ENCODE measurements at places on chromosomes 6 and 20.

DNA sequence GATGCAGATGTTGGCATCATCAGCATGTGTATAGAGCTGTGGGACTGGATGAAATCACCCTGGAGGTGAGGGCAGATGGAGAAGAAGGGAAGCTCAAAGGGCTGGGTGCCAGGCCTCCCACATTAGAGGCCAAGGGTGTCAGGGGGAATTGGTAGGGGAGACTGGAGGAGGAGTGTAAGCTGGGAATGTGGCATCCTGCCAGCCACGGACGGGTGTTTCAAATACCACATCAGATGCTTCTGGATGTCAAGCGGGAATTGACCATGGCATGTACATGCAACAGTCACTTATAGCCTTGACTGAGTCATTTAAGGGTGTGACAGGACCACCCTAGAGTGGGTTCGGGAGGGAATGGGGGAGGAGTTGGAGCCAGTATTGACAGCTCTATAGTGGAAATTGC is 9.6 kb downstream of the ERGIC3 start:
- DNase-seq: no peak

DNA sequence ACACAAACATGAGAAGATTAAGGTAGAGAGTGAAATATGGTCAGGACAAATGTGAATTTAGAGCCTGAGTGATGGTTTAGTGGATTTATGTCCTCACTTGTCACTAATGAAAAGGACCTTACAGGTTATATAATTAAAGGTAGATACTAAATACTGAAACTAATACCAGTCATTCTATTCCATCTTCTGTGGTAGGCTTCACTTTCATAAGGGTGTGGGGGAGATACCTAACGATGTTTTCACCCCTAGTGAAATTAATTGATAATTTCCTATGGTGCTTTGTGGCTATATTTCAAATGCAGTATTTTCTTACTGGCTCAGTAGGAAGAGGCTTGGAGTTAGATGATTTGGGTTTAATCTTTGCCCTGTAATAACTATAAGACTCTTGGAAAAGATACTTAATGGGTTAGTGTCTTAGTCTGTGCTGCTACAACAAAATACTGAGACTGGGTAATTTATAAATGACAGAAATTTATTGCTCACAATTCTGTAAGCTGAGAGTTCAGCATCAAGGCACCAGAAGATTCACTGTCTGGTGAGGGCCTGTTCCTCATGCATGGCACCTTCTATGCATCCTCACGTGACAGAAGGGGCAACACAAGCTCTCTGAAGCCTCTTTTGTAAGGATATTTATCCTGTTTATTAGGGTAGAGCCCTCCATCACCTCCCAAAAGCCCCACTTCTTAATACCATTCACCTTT is 21.3 kb downstream of the RNF217 start:
- no peak for DNase-seq

DNA sequence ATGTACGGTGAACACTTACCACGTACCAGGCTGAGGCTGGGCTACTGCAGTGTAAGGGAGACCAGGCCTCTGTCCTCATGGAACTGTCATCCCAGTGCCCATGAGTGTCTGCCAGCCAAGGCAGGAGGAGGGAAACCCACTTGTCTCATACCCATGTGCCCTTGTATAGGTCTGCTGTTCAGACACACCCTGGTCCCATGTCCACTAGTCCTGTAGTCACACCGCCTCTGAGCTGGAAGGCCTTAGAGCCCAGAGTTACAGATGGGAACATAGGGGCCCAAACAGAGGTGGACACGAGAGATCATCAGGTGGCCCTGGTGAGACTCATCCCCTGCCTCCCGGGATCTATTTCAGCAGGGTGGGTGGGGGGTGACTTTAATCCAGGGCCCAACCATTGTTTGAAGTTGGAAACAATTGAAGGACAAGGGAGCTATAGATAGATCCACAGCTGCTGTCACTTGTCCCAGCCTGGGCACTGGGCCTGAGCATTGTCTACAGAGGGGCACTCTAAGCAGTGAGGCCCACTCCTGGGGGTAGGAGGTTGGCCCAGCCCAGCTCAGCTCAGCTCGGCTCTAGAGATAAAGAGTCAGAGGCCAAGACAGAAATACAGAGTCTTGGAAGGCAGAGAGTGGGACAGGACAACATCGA is 14.6 kb downstream of the MYH7B start:
- no peak for DNase-seq

DNA sequence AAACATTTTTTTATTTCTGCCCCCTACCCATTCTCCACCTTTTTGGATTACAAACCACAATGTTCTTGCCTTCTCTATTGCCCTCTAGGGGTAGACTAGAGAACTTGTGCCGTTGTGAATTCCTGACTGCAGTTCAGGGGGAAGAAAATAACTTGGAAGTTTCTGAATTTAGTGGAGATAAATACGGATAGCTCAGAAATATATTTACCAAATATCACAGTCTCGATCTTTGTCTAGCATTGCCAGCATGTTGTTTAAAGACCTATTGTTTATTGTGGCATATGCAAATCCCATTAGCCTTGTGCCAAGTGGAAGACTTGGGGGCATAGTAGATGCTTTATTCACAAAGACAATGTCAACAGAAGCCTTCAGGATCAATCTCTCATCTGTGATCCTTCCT is 154.1 kb upstream of the MMS22L start:
- DNase-seq: no peak

- no peak for DNase-seq
Observed at GRCh38 chr6:41255638-41256246, 27.6 kb downstream of the TREML4 start.

DNA sequence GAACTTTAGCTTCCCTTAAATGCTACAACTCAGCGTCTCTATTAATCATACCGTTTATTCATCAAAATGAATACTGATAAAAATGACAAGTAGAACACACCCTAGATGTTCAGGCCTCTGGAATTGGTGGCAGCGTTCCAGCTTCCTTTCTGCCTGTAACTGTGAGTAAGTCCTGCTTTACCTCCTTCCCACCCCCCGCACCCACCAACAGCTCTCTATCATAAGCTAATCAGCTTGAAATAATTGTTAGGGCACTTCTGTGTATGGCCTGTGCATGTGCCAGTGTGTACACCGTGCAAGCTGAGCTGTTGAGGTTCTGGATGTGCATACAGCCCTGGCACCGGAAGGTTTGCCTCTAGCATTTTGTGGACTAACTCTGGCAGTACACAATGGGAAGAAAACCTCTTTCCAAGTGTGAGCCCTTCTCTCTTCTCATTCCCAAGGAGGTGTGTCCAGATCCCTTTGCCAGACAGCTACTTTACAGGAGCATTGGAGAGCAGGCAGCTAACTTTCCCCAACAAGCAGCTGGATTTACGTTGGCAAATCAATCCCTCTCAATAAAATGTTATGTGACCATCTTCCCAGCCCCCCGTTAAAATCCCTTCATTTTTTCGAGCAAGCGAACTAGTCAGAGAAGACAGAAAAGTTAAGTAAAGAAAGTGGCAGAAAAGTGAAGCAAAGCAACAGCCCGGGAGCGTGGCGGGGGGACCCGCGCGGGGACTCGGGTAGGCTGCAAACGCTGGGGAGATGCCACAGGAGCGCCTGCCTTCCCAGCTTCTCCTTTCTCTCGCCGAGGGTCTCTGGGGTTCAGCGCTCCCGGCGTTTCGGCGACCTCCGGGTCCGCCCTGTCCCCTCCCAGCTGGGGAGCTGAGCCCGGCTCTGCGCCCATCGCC is 803 bp upstream of the ADGRG6 start:
- DNase-seq: no peak

- DNase-seq: no peak
Observed at GRCh38 chr6:168691774-168692173, 250.8 kb downstream of the SMOC2 start.

DNA sequence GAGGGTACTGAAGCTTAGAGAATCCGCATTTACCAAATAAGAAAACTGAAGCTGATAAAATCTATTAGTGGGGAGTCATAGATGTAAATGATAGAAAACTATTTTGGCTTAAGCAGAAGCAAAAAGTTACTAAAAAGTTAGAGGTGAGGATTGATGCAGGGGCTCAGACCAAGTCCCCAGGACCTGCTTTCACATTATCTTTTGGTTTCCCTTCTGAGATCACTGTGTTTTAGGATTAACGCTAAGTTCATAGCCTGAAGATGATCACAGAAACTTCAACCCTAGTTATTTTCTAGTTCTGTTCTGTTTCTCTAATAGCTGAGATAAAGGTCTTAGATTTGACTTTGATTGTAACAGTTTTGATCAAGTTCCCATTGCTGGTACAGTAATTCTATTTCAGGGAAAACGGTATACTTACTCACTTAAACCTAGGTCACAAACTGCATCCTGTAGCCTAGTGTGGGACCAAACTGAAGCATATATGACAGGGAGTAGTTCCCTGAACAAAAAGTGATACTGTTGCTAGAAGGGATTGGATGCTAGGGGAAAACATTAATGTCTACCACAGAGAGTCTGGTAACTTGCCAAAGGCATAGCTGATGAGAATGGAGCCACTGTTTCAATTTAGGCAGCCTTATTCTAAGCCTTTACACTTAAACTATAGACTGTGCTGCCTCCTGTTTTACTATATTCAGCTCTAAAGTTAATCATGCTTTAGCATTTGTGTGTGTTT is 13.1 kb downstream of the CYB5R4 start:
- DNase-seq: no peak

DNA sequence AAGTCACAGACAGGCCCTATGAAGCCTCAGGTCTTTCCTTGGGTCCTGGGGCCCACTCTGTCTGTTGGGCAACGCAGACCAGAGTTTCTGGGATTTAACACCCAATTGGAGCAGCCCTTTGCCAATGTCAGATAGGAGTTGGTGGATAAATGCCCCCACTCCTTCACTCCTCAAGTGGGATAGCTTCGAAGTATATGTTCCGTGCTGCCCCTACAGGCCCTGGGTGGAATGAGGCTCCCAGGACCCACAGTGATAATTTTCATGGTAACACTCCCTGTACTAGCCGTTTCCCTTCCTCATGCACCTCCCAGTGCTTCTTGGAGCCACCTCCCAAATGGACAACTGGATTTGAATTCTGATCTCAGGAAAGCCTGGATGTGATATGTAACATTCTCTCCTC is 145.4 kb downstream of the FOXA2 start:
- no peak for DNase-seq

- DNase-seq: no peak
Observed at GRCh38 chr6:25872814-25873213, 1.2 kb downstream of the SLC17A3 start.

DNA sequence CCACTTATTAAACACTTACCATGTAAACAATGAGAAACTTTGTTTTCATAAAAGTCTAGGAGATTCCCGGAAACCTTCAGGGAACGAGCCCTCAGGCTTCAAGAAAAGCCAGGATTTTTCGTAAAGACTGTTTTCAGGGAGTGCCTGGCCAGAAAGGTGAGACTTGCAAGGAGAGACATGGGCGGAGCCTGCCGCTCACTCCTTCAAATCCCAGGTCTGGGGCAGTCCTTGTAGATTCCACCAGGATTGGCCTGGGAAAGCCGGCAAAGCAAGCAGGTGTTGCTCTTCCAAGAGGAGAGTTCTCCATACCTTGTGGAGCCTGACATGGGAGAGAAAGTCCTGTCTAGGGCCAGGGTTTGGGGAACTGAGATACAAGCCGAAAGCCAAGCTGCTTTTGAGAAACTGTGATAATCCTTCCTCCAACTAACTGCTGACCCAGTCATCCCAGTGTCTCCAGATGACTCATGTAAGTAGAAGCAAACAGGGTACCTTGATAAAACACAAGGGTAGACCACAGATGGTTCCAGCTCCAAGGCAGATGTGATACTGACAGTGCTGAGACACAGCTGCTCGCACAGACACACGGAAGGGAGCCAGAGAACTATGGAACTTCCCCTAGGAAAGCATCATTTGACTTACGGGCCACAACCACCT is 69.4 kb upstream of the NAA20 start:
- no peak for DNase-seq

- no peak for DNase-seq
Observed at GRCh38 chr6:32151863-32152768, at the start of gene PRRT1. TSS of gene PRRT1 (minus strand) at chr6:32151939. CDS start at chr6:32151827, 112 bp downstream.

DNA sequence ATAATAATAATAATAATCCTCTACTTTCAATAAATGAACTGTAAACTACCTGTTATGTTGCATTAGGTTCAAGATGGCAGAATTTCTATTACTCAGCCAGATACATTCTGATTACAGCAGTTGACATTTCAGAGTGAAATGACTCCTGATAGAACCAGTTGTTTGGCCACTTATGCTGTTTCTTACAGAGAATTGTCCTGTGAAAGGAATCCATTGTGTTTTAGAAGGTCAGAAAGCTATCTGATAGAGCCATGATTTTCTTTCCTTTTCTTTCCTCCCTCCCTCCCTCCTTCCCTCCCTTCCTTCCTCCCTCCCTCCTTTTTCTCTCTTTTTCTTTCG is 16.6 kb downstream of the GJA10 start:
- DNase-seq: no peak

GRCh38 chr6:34524971-34525370 is 31.2 kb downstream of the SPDEF start:
- no peak for DNase-seq

- no peak for DNase-seq
Observed at GRCh38 chr6:47157063-47157462, 114.9 kb upstream of the ADGRF1 start.

DNA sequence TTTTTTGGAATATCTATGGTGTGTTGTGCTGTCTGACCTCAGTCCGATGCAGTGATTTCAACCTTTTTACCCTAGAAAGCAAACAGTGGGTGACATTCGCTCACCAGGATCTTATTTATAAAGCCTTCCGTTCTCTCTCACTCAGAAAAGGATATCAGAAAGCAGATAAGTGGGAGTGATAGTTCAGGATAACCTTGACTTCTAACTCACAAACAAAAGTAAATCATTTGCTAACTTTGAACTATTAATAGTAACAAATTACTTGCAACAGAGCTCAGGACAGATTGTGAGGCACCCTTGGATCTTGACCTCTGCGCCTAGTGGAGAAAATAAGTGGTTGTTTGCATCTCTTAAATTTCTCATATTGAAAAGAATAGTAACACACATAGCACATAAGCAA is 637.1 kb upstream of the CITED2 start:
- DNase-seq: no peak

DNA sequence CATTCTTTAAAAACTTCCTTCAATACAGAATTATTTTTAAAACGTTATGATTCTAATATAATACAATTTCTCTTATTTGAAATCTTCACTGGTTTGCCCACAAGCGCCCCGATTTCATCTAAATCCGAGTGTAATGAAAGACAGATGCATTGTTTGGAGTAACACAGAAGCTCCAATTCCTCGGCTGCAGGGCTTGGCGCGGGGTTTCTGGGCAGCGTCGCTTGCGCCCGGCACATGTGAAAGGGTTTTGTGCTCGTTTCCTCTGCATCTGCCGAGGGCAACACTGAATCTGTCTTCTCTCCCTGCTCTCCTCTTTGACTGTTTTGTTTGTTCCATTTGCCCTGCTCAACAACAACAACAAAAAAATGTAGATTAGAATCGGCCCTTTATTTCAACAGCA is 248.6 kb upstream of the QKI start:
- no peak for DNase-seq

DNA sequence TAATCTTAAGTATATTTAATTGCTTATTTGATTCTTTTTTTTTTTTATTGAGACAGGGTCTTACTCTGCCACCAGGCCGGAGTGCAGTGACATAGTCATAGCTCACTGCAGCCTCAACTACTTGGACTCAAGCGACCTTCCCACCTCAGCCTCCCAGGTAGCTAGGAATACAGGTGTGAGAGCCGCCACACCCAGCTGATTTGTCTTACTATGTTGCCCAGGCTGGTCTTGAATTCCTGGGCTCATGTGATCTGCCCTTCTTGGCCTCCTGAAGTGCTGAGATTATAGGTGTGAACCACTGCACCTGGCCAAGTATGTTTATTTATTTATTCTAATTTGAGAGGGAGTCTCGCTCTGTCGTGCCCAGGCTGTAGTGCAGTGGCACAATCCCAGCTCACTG is 38.2 kb downstream of the PTPN1 start:
- DNase-seq: no peak

- DNase-seq: no peak
Observed at GRCh38 chr20:49993301-49993751, 10.5 kb downstream of the SNAI1 start.

GRCh38 chr6:2715737-2716136 is 35.0 kb downstream of the MYLK4 start:
- DNase-seq: no peak
